ENCODE measurements at places on chromosomes 12 and 14. TPM values are rescaled to one million over a fixed set of nuclear protein-coding genes. Genes with fewer than 3 reads are reported as not detected.
A peak's percentile ranks its signal among the peaks of the same experiment; 100 is the strongest.

RNASE9 gene
- total RNA-seq: not detected

LRFN5 gene
- total RNA-seq: 0.74 TPM

DNA sequence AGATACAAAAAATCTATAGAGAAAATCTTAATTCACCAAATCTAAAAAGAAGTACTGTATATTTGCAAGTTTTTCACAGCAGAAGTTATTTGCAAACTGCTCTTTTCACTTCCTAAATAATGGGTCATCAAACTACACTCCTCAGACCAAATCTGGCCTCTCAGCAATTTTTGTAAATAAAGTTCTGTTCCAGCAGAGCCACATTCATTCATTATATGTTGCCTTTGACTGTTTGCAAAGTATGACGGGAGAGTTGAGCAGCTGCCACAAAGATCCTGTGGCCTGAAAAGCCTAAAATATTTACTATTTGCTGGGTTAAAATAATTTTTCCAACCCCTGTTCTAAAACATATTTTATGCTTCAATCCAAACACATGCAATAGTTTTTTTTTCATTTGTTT, 1222.3 kb upstream of the SEL1L start:
- DNase-seq: no peak

- no peak for DNase-seq
Measured at GRCh38 chr14:103630364-103631108, 1.5 kb downstream of the KLC1 start.

KCNH3 gene
- total RNA-seq: 0.28 TPM

- DNase-seq: peak; percentile 87
Measured at GRCh38 chr14:61188196-61188595, 92.9 kb downstream of the TMEM30B start.

GRCh38 chr14:61460718-61461611, 139.6 kb downstream of the PRKCH start:
- no peak for DNase-seq

TMEM121 gene
- 1.9 TPM for total RNA-seq

- no peak for DNase-seq
Measured at GRCh38 chr12:106088811-106089485, 49.8 kb downstream of the NUAK1 start.

SOAT2 gene
- total RNA-seq: 0.90 TPM

IL26 gene
- total RNA-seq: not detected

DNA sequence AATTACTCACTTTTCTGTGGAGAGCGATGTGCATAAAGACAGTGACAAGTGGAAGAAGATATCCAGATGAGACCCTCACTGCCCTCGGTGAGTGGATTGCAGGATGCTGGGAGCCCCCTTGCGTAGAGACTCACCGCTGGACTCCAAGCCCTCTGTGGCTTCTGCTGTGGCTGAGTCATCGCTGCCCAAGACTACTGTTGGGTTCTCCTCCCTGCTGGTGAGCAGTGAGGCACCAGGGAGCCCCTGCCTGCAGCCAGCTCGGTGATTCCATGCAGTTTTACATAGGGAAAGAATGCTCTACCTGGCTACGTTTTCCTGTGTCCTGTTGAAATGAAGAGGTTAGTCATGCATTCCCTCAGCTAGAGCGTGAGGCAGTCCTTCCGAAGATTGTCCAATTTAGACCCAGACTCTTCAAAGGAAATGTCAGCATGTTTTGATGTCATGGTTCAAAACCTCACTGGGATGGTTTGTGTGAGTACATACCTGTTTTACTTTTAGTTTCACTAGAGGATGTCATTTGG, 28.2 kb downstream of the TRAF3 start:
- no peak for DNase-seq

GRCh38 chr12:74624201-74624600, 86.6 kb downstream of the ATXN7L3B start:
- DNase-seq: no peak

FGF6 gene
- total RNA-seq: not detected

BEST3 gene
- total RNA-seq: not detected

- no peak for DNase-seq
Measured at GRCh38 chr14:105363847-105364708, 34.3 kb upstream of the TEX22 start.

DNA sequence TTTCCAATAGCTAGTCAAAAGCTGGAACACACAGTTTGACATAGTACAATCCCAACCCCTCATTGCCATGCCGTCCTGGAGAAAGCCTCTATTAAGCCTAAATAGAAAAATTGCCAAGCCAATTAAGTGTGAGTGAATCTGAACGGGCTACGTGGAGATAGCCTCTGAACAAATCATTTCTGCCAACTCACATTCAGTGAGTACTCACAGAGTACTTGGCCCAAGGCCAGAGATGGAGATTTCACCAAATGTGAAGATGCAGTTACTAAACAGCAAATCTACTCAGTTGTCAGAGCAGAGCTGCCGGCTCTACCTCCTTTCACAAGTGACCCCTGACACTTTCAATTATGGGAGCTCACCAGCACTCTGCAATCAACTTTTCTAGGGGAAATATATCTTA, 350.0 kb downstream of the GALC start:
- no peak for DNase-seq

GRCh38 chr12:109927622-109928021, 27.5 kb downstream of the TCHP start:
- peak; percentile 84 for DNase-seq

All from posterior vena cava (tissue), 2 donors.